ENCODE measurements at places on chromosomes 6 and 20. TPM values are rescaled to one million over a fixed set of nuclear protein-coding genes. Genes with fewer than 3 reads are reported as not detected.

The ADGRF1 gene
- not detected for total RNA-seq

GRCh38 chr6:83490217-83490807, 22.0 kb upstream of the PRSS35 start:
- DNase-seq = no peak

- DNase-seq = no peak
These were observed 57.0 kb downstream of the DNAAF9 start for GRCh38 chr20:3350422-3350821.

- DNase-seq = peak; percentile 25
These were observed 89.8 kb downstream of the C6orf118 start for GRCh38 chr6:165219629-165220028.

- DNase-seq = no peak
These were observed 19.4 kb upstream of the MYB start for GRCh38 chr6:135161411-135162395.

GRCh38 chr6:148727104-148727503, 19.7 kb upstream of the UST start:
- DNase-seq = no peak

The PLEKHG1 gene
- total RNA-seq = 19.8 TPM

DNA sequence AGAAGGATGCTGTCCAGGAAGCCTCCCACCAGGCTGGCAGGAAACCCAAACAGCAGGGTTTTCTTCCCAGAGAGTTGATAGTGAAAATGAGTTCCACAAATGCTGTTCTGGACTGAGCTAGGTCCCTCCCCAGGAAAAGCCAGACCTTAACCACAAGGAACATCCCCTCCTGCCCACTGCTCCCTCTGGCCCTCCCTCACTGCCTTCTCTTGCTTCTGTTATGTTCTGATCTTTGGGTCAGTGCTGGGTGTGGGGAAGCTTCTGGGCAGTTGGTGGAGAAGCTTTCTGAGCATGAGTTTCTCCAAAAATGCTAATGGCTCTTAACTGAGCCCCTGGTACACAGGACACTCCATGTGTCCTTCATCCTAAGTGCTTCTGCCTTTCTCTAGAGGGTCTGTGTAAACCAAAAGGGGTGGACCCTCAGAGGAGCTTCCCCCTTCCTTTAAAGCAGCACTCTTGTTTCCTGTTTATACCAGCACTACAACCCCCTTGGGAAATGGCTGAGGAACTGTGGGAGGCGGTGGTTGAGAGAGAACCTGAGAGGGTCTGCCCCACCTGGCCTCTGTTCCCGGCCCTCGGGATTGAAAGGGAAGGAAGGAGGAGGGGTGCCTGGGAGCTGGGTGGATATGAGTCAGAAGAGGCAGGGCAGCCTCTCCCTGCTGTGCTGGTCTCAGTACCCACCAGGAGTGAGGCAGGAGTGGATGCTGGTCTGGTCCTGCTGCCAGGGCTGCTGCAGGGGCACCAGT, 42.0 kb downstream of the CDS2 start:
- DNase-seq = no peak

GRCh38 chr6:158698931-158699330, 49.1 kb downstream of the SYTL3 start:
- no peak for DNase-seq

DNA sequence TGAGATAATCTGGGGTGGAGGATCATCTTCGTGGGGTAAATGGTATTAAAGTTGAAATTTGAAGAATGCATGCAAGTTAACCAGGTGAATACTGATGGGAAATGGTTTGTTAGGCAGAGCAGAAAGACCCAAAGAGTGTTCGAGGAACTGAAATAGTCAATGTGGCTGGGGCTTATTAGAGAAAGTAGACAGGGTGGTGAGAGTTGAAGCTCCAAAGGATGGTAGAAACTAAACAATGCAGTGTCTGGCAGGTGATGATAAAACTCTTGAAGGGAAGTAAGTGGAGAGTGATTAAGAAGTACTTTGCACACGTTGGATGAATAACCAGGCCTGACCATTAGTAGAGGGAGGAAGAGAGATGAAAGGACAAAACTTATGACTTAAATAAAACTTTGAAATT, 39.8 kb upstream of the CENPW start:
- DNase-seq = no peak
